ENCODE measurements at places on chromosomes 6 and 20.

GRCh38 chr6:14639983-14640599 lies 522.5 kb downstream of the CD83 start:
- no peak overlapping the region for H3K4me3 ChIP-seq
- DNase-seq: peak; percentile 91
- H3K27me3 ChIP-seq: no peaks in the 10 kb centered on the region
- H3K27ac ChIP-seq: no peak overlapping the region
- no peaks in the 10 kb centered on the region for H3K36me3 ChIP-seq

- H3K36me3 ChIP-seq: no peaks in the 10 kb centered on the region
- H3K27me3 ChIP-seq: no peaks in the 10 kb centered on the region
- no peak for DNase-seq
- no peak overlapping the region for H3K27ac ChIP-seq
- no peaks in the 10 kb centered on the region for H3K4me1 ChIP-seq
Measured at GRCh38 chr6:104704191-104704590, 155.5 kb downstream of the HACE1 start.

GRCh38 chr6:7194657-7195056 lies 86.9 kb downstream of the RREB1 start:
- no peak overlapping the region for H3K4me3 ChIP-seq
- no peak overlapping the region for H3K27ac ChIP-seq
- H3K36me3 ChIP-seq: peaks cover 73% of the 10 kb centered on the region

GRCh38 chr6:47134476-47135189 lies 92.5 kb upstream of the ADGRF1 start:
- H3K27ac ChIP-seq: no peak overlapping the region
- no peaks in the 10 kb centered on the region for H3K36me3 ChIP-seq

GRCh38 chr20:4327956-4328355 lies 312.6 kb upstream of the RNF24 start:
- H3K27me3 ChIP-seq: no peaks in the 10 kb centered on the region
- no peak overlapping the region for H3K4me3 ChIP-seq
- no peak for DNase-seq

- no peaks in the 10 kb centered on the region for H3K27me3 ChIP-seq
- no peaks in the 10 kb centered on the region for H3K36me3 ChIP-seq
- no peak overlapping the region for H3K27ac ChIP-seq
- no peak overlapping the region for H3K4me3 ChIP-seq
Measured at GRCh38 chr6:4560221-4561077, 215.8 kb upstream of the CDYL start.

GRCh38 chr6:21984135-21984534 lies 312.7 kb downstream of the PRL start:
- H3K4me1 ChIP-seq: no peaks in the 10 kb centered on the region
- no peaks in the 10 kb centered on the region for H3K27me3 ChIP-seq
- no peak overlapping the region for H3K27ac ChIP-seq
- H3K36me3 ChIP-seq: peaks cover 81% of the 10 kb centered on the region

GRCh38 chr20:25338112-25339023 lies 52.3 kb downstream of the ABHD12 start:
- no peak overlapping the region for H3K4me3 ChIP-seq
- H3K27ac ChIP-seq: no peak overlapping the region
- peaks cover 4% of the 10 kb centered on the region for H3K4me1 ChIP-seq
- DNase-seq: no peak

Data from endodermal cell (in vitro differentiated cells).